ENCODE measurements at places on chromosomes 3 and 15. TPM values are rescaled to one million over a fixed set of nuclear protein-coding genes. Genes with fewer than 3 reads are reported as not detected.

- no peak for DNase-seq
These were observed 53.9 kb upstream of the PAQR5 start for GRCh38 chr15:69244798-69245197.

DNA sequence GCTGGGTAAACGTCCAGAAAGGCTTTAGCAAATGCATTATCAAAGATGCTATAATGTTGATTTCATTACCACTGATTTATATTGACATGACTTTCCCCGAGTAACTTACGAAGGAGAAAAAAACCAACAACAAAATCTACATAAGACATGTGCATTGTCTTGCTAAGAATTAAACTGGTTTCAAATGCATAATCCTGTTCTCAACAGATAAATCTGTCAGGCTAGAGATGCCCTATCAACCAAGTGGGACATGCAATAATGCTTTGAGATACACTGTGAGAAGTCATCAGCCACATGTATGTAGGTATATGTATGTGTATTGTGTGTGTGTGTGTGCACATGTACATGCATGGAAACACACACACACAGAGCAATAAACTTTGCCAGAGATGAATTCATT lies 195.6 kb downstream of the MEIS2 start:
- no peak for DNase-seq

GRCh38 chr3:113719758-113720157 lies 23.3 kb upstream of the USF3 start:
- DNase-seq, result no peak

DNA sequence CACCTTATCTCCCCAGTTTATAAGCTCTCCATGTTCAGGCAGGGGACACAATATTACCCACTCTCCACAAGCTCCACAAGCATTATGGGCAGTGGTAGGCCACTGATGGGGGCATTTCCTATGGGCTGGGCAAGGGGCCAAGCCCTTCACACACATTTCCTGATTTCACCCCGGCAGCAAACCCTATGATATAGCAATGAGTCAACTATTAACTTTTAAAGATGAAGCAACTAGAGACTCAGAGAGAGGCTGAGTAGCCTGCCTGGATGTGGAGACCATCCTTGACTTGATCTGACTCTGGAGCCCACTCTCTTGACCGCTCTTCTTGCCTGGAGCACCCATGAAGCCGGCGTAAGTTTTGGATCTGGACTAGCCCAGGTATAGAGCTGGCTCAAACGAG lies 27.4 kb downstream of the FOXL2NB start:
- DNase-seq, result no peak

- no peak for DNase-seq
These were observed 139.7 kb upstream of the TPM1 start for GRCh38 chr15:62902821-62903220.

DNA sequence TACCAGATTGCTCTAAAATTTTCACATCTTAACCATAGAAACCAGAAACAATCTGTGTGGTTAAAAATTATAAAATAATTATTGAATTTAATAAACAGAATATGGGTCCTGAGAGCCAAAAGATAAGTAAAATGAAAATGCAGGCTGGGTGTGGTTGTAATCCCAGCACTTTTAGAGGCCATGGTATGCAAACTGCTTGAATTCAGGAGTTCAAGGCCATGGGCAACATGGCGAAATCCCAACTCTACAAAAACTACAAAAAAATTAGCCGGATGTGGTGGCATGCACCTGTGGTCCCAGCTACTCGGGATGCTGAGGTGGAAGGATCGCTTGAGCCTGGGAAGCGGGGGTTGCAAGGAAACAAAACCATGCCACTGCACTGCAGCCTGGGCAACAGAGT lies 236.1 kb downstream of the STAG1 start:
- no peak for DNase-seq

The CELSR3 gene
- 0.44 TPM for total RNA-seq

The ZDHHC19 gene
- total RNA-seq, result not detected

The FANCD2OS gene
- total RNA-seq, result not detected

The SPINK8 gene
- total RNA-seq, result not detected

The OR5H14 gene
- total RNA-seq, result not detected

The CDHR4 gene
- total RNA-seq, result not detected

The HYAL3 gene
- total RNA-seq, result 2.3 TPM
